ENCODE measurements at places on chromosomes 13 and 19.

DNA sequence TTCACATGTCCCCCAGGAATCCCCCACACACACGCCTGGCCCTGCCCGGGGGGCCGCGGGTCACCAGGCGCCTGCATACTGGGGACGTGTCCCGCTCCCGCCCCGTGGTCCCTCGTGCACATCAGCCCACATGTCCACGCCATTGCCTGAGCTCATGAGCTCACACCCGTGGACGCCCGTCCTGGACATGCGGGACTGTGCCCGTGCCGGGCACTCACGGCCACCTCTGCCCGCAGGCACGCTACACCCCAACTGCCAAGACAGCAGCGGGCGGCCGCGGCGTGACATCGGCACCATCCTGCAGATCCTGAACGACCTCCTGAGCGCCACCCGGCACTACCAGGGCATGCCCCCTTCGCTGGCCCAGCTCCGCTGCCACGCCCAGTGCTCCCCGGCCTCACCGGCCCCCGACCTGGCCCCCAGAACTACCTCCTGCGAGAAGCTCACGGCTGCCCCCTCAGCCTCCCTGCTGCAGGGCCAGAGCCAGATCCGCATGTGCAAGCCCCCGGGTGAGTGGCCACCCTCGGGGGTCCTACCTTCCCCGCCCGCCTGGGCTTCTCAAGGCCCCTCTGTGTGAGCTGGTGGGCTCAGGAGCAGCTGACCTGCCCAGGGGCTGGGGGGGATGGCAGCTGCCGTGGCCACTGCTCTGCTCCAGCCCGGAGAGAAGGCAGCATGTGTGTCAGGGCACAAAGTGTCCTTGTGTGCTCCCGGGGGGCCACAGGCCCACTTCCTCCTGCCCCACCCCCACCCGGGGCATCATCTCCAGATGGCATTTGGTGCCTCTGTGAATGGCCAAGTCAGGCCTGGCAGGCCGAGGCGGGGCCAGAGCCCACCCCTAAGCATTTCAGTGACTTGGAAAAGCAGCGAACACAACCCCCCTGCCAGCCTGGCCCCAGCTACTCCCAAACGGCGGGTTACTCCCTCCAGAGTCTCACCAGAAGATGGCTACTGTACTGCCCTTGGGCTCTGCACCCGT is 7.1 kb downstream of the MIDN start:
- no peak for DNase-seq

DNA sequence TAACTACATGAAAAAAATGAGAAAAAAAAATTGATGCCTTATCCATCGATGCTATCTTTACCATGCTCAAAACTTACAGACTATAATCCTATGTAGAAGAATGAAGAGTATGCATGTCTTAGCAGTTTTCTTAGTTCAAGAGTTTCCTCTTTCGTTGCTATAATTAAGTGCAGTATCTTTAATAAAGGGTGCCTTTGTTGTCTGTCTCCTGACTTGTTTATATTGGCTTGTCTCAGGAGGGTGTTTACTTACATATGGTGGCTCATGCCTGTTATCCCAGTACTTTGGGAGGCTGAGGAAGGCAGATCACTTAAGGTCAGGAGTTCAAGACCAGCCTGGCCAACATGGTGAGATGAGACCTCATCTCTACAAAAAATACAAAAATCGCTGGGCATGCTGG is 44.3 kb downstream of the MTMR6 start:
- no peak for DNase-seq

- DNase-seq, result no peak
Observed at GRCh38 chr19:38862321-38863059, 12.7 kb upstream of the HNRNPL start.

DNA sequence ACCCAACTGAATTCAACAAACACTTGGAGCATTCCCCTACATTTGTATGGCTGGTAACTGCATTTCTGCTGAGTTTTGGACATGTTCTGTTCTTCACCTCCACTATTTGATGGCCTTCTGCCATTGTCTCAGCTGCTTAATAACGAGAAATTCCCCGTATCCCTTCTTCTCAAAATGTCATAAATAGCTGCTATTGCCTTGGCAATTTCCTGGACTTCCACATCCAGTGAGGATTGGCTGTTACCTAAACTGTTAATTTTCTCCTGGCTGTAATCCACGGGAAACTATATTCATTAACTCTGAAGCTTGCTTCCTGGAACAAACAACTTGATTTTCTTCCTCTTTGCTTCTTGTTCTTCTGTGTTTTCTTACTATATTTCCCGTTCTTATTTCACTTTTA is 69.5 kb upstream of the TDRD3 start:
- no peak for DNase-seq

DNA sequence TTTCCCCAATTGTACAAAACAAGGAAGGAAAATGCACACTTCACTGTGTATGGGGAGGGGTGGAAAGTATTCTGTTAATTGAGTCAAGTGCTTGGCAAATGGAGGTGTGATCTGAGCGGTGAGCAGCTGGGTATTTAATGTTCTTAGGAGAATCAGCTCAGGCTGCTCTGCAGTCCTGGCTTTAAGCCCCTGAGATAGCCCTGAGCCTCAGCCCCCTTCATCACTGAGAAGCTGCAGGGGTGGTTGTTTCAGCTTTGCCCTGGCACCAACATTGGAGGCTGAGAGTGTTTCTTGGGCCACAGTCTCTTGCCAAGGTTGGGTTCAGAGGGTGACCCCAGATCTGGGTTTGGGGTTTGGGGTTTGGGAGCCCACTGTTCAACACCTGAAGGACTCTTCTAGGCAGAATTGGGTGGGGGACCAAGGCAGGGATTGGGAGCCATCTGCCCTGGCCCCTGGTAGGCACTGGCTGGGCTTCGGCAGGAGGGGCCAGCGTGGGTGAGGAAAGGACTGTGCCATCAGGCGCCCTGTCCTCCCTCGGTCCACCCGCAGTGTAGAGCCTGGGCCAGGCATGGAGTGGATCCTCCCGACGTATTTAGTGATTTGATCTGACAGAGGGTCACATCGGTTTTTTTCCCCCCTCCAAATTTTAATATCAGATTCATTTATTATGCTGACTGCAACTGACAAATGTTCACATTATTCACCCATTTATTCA is 66.7 kb upstream of the ZNF536 start:
- DNase-seq, result no peak

DNA sequence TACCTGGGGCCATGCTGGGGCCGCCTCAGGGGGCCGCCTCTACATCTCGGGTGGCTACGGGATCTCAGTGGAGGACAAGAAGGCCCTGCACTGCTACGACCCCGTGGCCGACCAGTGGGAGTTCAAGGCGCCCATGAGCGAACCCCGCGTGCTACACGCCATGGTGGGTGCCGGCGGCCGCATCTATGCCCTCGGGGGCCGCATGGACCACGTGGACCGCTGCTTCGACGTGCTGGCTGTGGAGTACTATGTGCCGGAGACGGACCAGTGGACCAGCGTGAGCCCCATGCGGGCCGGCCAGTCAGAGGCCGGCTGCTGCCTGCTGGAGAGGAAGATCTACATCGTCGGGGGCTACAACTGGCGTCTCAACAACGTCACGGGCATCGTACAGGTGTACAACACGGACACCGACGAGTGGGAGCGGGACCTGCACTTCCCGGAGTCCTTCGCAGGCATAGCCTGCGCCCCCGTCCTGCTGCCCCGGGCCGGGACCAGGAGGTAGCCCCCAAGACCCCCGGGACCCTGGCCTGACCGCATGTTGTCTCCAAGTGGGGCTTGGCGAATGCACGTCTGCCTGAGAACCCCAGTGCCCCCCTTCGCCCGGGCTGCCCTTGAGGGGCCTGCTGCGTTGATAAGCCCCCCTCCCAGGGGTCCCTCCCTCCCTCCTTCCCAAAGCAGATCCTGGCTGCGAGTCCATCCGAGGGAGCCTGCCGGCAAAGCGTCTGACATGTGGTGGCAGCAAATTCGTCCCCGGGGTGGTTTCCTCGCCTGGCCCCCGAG is 14.5 kb upstream of the CRTC1 start:
- DNase-seq, result no peak

GRCh38 chr13:105466376-105466775 is 1069.1 kb downstream of the EFNB2 start:
- no peak for DNase-seq
